ENCODE measurements at places on chromosomes 2 and 18.

GRCh38 chr2:159010340-159010739 lies 41.9 kb downstream of the TANC1 start:
- DNase-seq = no peak

- DNase-seq = no peak
Observed at GRCh38 chr2:74168739-74169138, 9.9 kb downstream of the MOB1A start.

DNA sequence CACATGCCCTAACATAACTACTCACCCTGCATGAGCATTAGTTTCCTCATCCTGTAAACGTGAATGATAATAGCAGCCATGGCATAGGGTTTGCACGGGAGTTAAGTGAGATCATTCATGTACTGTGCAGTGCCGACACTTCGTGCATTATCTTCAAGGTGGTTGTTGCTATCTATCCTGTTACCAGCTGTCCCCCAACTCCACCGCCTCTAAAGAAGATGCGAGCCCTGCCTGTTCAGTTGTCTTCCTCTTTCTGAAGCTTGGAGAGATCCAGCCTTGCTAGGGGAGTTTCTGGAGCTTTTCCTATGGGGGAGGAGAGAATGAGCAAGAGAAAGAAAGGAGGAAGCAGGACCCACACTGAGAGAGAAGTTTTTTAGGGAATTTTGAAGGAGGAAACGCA lies 34.4 kb downstream of the YPEL5 start:
- no peak for DNase-seq

- DNase-seq = no peak
Observed at GRCh38 chr2:203809991-203810510, 57.5 kb upstream of the CTLA4 start.

GRCh38 chr18:21336846-21337245 lies 94.8 kb downstream of the GREB1L start:
- no peak for DNase-seq

DNA sequence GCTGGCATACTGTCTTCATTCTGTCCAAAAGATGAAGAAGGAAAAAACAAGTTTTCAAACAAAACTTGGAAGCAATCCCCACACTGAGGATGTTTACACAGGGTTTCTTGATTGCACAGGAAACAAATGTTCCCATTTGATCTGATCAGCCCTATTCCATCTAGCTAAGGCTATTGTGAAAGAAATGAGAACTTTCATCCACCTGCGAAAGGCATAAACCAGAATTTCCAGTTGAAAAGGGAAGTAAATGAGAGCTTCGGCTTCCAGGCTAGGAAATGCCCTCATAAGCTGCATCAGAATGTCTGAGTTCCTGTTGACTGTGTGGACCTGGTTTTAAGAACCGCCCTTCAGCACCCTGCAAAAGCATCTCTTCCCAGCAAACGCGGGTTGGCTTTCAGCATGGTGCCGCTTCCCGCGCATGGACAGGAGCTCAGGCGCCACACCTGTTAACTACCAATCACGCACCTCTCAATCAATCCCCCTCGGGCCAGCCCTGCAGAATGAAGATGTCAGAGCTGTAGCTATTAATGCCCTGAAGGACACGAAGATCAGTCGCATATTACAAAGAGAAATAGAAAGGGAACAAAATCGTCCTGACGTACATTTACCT lies 850.4 kb downstream of the GALR1 start:
- no peak for DNase-seq

GRCh38 chr2:216553093-216553478 lies 54.4 kb downstream of the RPL37A start:
- no peak for DNase-seq

DNA sequence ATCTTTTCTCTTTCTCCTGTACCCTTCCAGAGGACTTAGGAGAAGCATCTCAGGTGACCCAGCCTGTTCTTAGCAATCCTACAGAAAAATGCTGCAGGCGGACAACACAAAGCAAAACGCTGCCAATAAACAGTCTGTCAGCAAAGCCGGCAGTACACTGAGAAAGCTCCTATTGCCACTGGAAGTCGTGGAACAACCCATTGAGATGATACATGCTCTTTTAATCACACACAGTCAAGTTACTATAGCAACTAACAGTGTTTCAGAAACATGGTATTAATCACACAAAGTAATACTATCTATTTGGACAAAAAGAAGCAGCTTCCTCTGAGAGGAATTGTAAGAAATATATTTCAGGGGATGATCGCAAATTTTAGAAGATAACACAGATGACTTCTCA lies 10.5 kb downstream of the CTLA4 start:
- no peak for DNase-seq

GRCh38 chr2:151120011-151120410 lies 141.7 kb downstream of the RBM43 start:
- DNase-seq = no peak

DNA sequence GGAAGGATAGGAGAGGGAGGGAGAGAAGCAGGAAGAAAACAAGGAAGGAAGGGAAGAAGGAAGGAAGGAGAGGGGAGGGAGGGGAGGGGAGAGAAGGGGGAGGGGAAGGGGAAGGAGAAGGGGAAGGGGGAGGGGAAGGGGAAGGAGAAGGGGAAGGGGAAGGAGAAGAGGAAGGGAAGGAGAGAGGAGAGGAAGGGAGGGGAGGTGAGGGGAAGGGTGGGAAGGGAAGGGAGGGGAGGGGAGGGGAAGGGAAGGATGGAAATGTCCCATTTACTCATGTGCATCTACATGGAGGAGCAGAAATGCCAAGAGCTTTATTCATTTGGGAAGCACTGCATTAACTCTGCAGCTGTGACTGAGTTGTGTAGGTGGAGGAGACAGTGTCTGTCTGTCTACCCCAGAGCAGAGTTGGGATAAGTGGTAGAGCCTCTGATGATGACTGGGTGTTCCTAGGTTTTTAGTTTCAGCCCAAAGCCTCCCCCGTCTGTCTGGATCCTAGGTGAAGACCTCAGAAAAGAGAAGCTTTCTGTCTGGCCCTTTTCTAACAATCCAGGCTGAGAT lies 131.3 kb downstream of the COL6A3 start:
- DNase-seq = no peak

DNA sequence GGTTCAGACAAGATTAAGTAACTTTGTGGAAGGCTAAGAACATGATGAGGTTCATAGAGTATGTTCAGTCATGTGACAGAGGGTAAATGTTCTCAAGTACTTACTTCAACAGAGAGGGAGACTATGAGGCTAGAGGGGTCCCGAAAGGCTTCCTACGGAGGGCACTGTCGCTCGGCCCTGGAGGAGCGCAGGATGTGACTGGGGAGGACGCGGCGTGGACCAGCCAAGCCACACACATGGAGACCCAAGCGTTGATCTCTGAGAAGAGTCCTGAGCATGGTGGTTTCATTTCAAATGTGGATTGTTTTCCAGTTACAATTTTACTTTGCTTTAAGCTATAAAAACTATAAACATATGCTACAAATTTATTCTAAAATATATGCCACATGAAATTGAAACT lies 227.5 kb downstream of the PTGR3 start:
- DNase-seq = no peak

DNA sequence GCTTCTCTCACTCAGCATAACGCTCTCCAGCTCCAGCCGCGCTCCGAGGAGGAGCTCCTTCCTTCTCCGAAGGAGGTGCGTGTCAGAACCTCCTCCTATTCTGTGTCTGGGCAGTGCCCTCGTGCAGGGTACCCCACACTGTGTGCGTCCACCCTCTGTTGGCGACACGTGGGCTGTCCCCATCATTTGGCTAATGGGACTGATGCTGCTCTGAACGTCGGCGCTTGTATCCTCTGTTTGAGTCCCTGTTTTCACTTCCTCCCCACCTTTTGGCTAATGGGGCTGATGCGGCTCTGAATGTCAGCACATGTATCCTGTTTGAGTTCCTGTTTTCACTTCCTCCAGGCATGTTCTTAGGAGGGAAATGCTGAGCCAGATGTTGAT lies 22.2 kb downstream of the KCNG2 start:
- no peak for DNase-seq

- DNase-seq = no peak
Observed at GRCh38 chr2:177731384-177731783, 338.8 kb downstream of the AGPS start.

GRCh38 chr18:55123361-55123760 lies 164.1 kb upstream of the CCDC68 start:
- no peak for DNase-seq

- DNase-seq = no peak
Observed at GRCh38 chr2:235968616-235969324, 199.4 kb downstream of the GBX2 start.

GRCh38 chr2:1497122-1497611 lies 83.9 kb downstream of the TPO start:
- no peak for DNase-seq

GRCh38 chr2:235647264-235647663 lies 153.4 kb downstream of the AGAP1 start:
- no peak for DNase-seq

DNA sequence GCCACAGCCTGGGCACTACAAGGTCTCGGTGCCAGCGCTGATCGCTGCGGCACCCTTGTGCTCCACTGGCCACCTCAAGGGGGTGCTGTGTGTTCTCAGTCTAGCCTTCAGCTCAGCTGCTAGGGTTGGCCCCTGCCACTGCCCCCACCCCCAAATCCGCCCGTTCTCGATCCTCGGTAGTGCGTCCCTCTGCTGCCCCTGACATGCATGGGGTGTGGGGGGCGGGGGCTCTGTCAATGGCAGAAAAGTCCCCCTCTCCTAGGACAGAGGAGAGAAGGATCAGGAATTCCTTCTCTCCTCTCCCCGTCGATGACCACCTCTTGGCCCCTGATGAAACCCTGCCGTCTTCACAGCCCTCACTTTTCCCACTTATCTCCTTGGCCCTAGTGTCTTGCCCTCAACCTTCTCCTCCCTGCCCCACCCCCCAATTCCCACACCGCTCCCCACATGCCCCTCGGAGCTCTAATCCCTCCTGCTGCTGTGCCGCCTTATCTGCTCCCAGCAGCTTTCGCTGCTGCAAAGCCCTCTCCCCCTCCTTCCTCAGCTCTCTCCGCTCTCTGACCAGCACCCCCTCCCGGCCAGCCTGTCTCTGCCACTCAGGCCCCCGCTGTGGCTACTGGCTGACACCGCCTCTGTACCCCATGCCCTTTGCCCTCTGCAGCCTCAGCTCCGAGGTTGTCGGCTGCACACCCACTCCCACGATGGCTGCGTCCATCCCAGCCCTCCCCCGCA lies 4.3 kb upstream of the ASIC4 start:
- DNase-seq = peak; percentile 68

DNA sequence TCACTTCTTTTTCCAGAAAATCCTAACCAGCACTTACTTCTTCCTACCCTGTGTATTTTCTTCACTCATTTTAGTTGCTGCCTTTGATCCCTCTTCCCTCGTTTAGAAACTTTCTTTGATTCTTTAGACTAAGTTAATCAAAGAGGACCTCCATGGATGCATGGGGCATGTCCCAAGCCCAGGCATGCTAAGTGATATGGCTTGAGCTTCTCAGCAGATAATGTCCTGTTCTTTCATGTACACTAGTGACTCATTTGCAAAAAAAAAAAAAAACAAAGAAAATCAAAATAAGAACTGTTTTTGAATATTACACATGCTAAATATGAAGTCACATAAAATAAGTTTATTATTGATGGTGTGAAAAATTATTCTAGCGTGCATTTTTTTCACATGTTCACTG lies 800.9 kb downstream of the SATB2 start:
- no peak for DNase-seq

DNA sequence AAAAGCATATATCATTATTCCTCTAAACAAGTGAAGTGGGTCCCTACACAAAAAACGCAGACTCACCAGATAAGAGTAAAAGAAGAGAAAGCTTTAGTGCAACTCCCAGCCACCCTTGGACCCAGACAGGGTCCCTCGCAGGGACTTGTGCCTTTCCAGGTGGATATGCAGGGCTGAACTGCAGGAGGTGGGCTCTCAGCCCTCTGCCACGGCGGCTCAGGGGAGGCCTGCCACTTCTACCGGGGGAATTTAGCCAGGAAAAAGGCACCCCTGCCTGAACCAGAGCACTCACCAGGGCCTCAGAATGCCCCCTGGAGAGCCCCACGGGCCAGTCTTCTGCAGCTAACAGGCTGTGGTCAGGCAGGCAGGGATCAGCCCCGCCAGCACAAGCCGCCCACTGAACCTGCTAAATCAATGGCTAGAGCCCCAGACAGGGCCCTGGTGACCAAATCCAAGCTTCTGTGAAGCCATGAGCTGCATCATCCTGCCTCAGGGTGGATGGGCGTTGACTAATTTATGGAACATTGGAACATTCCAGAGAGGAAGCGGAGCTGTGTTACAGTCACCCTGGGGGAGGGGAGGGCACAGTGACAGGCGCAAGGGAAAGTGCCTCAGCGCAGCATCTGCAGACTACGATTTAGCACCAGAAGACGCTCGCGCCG lies 209.3 kb downstream of the EIPR1 start:
- DNase-seq = no peak

DNA sequence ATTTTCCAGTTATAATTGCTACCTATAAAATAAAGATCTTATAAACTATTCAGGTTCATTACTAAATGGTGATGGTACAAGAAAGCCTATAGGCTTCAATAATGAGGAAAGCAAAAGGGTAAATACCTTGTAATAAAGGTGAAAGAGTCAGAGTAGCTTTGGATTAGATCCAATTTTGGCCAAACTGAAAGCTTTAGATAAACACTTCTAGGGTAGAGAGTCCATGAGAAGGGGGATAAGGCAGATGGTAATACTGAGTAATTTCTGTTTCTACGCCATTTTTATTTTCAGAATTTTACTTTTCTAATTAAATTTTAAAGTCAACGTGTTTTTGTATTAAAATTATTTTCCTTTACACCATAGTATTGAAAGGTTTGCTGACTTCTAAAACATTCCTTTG lies 9.4 kb downstream of the CASP8 start:
- DNase-seq = no peak

DNA sequence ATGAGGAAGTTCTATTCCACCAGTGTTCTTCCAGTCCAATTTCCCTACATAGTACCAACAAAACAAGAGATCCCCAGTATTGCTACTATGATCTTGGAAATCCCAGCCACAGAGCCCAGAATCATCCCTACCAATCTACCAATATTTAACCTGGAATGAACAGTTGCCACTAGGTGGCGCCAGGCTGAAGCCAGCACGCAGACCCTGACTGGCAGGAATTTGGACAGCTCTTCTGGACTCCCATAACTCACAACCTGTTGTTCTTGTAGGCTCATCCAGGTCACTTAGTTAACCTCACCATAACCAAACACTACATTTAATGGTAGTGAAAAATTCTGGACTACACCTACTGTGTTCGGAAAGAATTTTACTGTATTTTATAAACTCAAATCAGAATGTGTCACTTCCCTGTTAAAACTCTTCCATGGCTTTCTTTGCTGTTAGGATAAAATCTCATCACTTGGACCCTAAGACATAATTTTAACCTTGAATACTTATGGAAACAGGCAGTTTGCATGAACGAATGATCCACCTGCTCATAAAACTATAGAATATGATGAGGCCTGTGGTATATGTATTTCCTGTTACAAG lies 59.8 kb upstream of the SLC38A11 start:
- peak; percentile 66 for DNase-seq

GRCh38 chr2:241815477-241816430 lies 6.8 kb downstream of the NEU4 start:
- DNase-seq = no peak
